ENCODE measurements at places on chromosomes 5 and 9.

- no peak for DNase-seq
Observed at GRCh38 chr9:71115448-71115975, 5.9 kb downstream of the TRPM3 start.

- DNase-seq, result peak; percentile 83
Observed at GRCh38 chr9:4301296-4301695, 1.4 kb upstream of the GLIS3 start.

DNA sequence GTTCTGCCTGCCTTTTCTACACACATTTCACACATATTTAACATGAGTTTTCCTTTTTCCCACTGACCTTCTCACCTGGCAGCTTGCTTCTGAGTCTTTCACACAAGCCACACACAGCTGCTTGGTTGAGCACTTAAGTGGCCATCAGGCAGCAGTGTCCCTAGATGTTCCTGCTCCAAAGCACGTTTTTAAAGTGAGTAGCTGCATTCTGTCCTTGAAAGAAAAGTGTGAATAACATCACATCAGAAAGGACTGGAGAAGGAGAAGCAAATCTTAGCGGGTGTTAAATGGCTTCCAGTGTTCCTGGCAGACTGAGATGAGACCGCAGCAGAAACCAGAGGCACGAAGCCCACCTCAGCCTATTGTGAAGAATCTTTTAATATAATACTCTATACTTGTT lies 209.2 kb upstream of the IRX4 start:
- DNase-seq, result no peak

DNA sequence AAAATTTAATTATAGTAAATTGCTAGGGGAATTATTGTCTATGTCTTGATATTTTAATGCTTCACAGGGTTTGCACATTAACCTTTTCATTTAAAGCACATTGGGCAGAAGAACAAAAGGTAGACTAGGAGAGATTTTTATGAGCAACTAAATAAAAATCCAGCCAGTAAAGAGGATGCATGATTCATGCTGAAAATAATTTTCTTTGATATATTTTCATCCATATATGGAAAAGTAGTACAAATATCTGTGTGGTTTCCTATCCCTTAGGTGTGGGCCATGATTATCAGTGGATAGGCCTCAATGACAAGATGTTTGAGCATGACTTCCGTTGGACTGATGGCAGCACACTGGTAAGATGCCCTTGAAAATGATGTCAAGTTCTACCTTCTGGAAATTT lies 83.1 kb downstream of the VCAN start:
- DNase-seq, result peak; percentile 28

DNA sequence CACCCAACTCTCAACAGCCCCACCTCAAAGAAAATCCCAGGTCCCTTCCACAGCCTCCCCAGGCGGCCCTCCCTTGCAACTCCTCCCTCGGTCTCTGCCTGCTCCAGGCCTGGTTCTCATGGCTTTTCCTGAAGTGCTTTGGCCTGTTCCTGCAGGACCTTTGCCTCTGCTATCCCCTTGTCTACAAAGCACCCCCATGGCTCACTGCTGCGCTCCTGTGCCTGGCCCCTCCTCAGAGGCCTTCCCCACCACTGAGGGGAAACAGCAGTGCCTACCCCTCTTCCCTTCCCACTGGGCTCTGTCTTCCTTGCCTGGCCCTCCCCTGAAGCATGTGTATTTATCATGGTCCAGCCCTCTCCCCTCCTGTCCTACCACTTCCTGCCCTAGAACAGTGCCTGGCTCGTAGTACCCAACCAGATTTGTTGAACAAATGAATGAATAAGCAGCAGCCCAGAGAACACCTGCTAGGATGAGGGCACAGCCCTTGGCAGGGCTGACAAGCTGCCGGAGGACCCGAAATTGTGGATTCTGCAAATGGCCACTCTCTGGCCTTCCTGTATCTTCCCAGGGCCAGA lies 68.6 kb upstream of the LRRTM2 start:
- no peak for DNase-seq

DNA sequence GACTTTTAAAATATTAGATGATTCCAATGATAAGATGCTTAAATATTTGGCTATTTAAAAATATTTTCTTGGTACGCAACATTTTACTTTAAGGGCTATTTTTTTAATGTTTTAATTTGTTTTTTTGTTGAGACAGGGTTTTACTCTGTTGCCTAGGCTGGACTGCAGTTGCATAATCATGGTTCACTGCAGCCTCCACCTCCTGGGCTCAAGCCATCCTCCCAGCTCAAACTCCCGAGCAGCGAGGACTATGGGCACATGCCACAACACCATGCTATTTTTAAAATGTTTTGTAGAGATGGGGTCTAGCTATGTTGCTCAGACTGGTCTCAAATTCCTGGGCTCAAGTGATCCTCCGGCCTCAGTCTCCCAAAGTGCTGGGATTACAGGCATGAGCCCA lies 850.2 kb upstream of the DMAC1 start:
- DNase-seq, result no peak

GRCh38 chr5:14739538-14739937 lies 75.0 kb downstream of the OTULIN start:
- peak; percentile 77 for DNase-seq

- DNase-seq, result peak; percentile 83
Observed at GRCh38 chr5:58133631-58134296, 326.1 kb downstream of the PLK2 start.

DNA sequence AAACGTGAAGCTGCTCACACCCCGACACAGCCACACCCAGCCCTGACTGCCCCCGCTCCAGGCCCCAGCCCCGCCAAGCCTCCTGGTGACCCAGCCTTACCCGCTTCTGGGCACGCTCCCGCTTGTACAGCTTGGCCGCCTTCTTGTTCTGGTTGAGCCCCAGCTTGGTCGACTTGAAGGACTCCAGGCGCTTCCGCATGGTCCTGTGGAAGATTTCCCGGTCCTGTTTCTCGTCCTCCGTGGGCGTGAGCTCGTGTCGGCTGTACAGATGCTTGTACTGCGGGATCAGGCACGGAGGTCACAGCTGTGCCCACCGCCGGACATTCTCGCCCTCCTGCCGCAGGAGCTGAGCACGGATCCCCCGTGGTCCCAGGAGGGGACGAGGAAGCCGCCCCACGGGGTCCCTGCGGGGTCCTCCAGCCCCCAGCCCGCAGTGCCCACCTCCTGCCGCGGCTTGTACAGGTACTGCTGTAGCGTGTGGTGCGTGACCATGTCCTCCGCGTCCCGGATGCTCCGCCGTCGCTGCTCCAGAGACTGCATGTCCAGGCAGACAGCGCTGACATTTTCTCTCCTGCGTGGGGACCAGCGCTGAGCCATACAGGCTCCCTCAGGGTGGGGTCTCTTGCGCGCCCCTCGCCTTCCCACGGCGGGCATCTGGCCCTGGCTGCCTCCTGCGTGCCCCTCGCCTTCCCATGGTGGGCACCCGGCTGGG lies 33.3 kb downstream of the EXOC3 start:
- no peak for DNase-seq

- DNase-seq, result no peak
Observed at GRCh38 chr5:76863001-76863400, 13.2 kb downstream of the S100Z start.

- peak; percentile 64 for DNase-seq
Observed at GRCh38 chr9:94761481-94761880, 35.0 kb downstream of the AOPEP start.

GRCh38 chr9:133528001-133528875 lies 3.5 kb upstream of the MYMK start:
- no peak for DNase-seq

DNA sequence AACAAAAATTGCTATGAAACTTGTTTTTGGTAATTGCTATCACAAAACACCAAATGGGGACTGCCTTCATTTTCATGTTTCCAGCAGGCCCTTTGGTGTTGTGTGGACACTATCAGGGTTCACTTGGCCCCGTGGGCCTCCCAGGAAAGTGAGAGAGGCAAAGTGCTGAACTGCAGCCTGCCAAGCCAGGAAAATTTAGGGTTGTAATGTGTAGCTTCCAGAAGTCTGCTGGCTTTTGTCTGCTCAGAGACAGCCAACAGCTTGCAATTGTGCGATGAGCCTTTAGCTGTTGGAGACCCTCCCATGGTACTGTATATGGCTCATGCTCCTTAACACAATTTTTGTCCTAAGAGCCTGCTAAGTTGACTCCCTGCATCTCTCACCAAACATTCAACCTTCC lies 105.7 kb upstream of the EQTN start:
- no peak for DNase-seq

DNA sequence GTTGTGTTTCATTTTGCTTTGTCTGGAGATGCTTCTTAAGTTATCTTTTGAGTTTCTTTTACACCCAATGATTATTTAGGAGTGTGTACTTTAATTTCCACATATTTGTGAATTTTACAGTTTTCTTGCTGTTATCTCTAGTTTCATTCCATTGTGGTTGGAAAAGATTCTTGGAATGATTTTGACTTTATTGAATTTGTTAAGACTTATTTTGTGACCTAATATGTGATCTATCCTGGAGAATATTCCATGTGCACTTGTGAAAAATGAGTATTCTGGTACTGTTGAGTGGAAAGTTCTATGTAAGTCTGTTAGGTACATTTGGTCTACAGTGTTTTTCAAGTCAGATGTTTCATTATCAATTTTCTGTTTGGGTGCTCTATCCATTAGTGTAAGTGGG lies 24.4 kb upstream of the GRAMD2B start:
- no peak for DNase-seq

GRCh38 chr5:173853370-173854131 lies 34.6 kb upstream of the CPEB4 start:
- DNase-seq, result no peak

GRCh38 chr5:65769539-65769938 lies 47.5 kb downstream of the NLN start:
- DNase-seq, result peak; percentile 92

DNA sequence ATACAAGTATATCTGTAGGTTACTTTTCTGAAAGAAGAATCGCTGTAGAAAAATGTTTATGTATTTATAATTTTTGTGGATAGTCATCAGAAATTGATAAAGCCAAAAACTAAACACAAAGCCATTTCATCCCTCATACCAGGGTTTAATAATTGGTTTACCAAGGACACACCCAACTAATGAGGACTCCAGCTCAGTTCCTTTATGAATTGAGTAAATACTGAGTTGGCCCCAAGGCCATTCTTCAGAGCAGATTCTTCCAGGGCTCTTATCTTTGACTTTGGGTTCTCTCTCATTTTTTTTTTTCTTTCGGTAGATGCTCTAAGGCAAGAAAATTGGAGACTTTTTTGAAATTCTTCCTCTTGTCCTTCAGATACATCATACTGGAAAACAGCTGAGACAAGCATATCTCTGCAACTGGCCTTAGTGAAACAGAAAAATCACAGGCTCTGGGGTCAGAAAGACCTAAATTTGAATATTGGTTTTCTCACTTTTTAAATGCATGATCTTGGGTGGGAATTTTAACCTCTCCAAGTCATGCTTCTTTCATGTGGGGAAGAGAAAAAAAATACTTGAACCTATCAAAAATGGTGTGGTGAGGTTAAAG lies 401.8 kb downstream of the ARHGEF28 start:
- no peak for DNase-seq
